ENCODE measurements at places on chromosomes 1 and 21. TPM values are rescaled to one million over a fixed set of nuclear protein-coding genes. Genes with fewer than 3 reads are reported as not detected.

The C1orf116 gene
- total RNA-seq: 41.2 TPM

The PLPPR4 gene
- 0.37 TPM for total RNA-seq

The SPRR2B gene
- total RNA-seq: not detected

GRCh38 chr1:9207086-9207485 is 27.5 kb upstream of the H6PD start:
- H3K27ac ChIP-seq: no peak overlapping the region
- H3K36me3 ChIP-seq: no peaks in the 10 kb centered on the region
- H3K4me3 ChIP-seq: no peak overlapping the region
- peaks cover 70% of the 10 kb centered on the region for H3K27me3 ChIP-seq

GRCh38 chr1:15850471-15851001 is 3.0 kb downstream of the SPEN start:
- H3K27ac ChIP-seq: peak overlapping the region; percentile 94
- H3K36me3 ChIP-seq: no peaks in the 10 kb centered on the region
- no peak for DNase-seq
- no peaks in the 10 kb centered on the region for H3K27me3 ChIP-seq

DNA sequence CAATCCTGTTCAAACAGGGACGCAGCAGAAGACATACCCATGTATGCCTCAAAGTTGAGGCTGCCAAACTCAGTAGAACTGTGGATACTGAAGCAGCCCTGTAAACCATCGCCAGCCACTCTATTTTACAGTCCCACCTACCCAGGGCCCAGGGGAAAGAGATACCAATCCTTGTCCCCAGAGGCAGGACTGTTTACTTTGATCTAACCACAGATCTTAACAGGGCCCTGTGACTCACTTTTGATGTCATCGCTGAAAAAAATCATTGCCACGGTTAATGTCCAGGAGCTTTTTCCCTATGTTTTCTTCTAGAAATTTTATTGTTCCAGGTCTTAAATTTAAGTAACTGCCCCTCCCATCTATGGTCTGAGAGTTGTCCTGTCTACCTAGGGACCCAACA is 538.4 kb upstream of the NCAM2 start:
- no peak for DNase-seq
- no peaks in the 10 kb centered on the region for H3K4me1 ChIP-seq
- H3K4me3 ChIP-seq: no peak overlapping the region
- H3K36me3 ChIP-seq: no peaks in the 10 kb centered on the region

GRCh38 chr1:46675549-46676314 is 4.1 kb downstream of the TEX38 start:
- H3K27me3 ChIP-seq: no peaks in the 10 kb centered on the region
- no peak overlapping the region for H3K4me3 ChIP-seq
- H3K27ac ChIP-seq: no peak overlapping the region
- no peak for DNase-seq
